ENCODE measurements at places on chromosomes 7 and 10. TPM values are rescaled to one million over a fixed set of nuclear protein-coding genes. Genes with fewer than 3 reads are reported as not detected.
A peak's percentile ranks its signal among the peaks of the same experiment; 100 is the strongest.

Gene NPFFR1
- total RNA-seq = 0.06 TPM

Gene GCK
- 4.9 TPM for total RNA-seq

Gene POLR2J2
- total RNA-seq = 7.9 TPM

Gene COG5
- total RNA-seq = 18.1 TPM

Gene TFPI2
- 10.9 TPM for total RNA-seq

Gene SFXN2
- 20.5 TPM for total RNA-seq

Gene GRM3
- total RNA-seq = 3.4 TPM

Gene PHYHIPL
- 0.48 TPM for total RNA-seq

Gene ABCC2
- 0.42 TPM for total RNA-seq

Gene TUBB8
- 1.5 TPM for total RNA-seq

Gene EPHB6
- total RNA-seq = 19.7 TPM

GRCh38 chr10:70455213-70455630 is 13.7 kb upstream of the NODAL start:
- no peaks in the 10 kb centered on the region for H3K36me3 ChIP-seq
- H3K27ac ChIP-seq = no peak overlapping the region
- H3K4me3 ChIP-seq = no peak overlapping the region
- peaks cover 45% of the 10 kb centered on the region for H3K4me1 ChIP-seq
- peak; percentile 78 for DNase-seq

GRCh38 chr7:77245015-77245755 is 45.6 kb upstream of the FGL2 start:
- H3K4me1 ChIP-seq = no peaks in the 10 kb centered on the region
- H3K27ac ChIP-seq = no peak overlapping the region
- H3K36me3 ChIP-seq = no peaks in the 10 kb centered on the region
- no peak overlapping the region for H3K4me3 ChIP-seq
- H3K27me3 ChIP-seq = no peaks in the 10 kb centered on the region

DNA sequence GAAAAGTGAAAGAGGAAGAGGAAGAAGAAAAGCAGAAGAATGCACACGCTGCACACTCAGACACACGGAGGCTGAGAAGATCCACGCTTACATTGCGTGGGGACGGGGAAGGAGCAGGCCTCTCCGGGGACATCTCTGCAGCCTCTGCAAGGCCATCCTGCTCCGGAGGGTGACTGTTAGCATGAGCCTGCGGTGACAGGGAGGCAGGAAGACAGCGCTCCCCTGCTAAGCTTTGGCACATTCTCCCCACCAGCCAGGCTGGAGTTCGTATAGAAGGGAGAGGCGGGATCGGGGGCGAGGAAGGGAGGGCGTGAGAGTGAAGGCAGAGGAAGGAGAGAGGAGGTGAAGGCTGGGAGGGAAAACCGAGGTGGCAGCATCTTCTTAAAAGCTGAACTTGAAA is 366.0 kb upstream of the SHH start:
- H3K4me3 ChIP-seq = no peak overlapping the region
- H3K27me3 ChIP-seq = no peaks in the 10 kb centered on the region
- no peak overlapping the region for H3K27ac ChIP-seq

- H3K27me3 ChIP-seq = no peaks in the 10 kb centered on the region
- no peak overlapping the region for H3K4me3 ChIP-seq
- no peaks in the 10 kb centered on the region for H3K4me1 ChIP-seq
- no peak for DNase-seq
- H3K27ac ChIP-seq = no peak overlapping the region
These were observed 18.6 kb upstream of the ADRB1 start for GRCh38 chr10:114024876-114025610.

GRCh38 chr10:26621889-26622711 is 75.4 kb upstream of the PDSS1 start:
- no peaks in the 10 kb centered on the region for H3K4me1 ChIP-seq
- H3K36me3 ChIP-seq = no peaks in the 10 kb centered on the region
- no peaks in the 10 kb centered on the region for H3K27me3 ChIP-seq
- H3K4me3 ChIP-seq = peak overlapping the region; percentile 32

DNA sequence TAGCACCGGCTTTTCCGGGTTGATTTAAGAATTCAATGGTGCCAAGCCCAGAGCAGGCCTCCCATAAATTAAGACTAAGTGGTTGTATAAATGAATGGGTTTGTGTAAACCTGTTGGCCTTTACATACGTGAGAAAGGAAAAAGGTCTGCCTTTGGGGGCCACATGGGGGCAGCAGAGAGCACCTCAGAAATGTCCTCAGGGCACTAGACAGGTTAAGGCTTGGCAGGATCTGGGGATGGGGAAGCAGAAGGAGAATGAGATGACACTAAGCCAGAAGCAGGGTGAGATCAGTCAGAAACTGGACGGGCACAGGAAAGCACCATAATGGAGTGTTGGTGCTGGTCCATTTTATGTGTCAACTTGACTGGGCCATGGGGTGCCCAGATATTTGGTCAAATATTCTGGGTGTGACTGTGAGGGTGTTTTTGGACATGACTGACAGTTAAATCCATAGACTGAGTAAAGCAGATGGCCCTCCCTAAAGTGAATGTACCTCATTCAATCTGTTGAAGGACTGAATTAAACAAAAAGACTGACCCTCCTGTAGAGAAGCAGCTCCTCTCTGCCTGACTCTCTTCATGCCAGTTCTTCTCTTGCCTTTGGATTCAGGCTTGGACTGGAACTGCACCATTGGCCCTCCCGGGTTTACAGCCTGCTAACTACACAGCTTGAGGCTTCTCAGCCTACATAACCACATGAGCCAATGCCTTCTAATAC is 58.9 kb downstream of the FRMPD2 start:
- H3K4me3 ChIP-seq = no peak overlapping the region
- no peaks in the 10 kb centered on the region for H3K4me1 ChIP-seq
- no peaks in the 10 kb centered on the region for H3K36me3 ChIP-seq
- no peak overlapping the region for H3K27ac ChIP-seq
- DNase-seq = peak; percentile 34

- H3K36me3 ChIP-seq = no peaks in the 10 kb centered on the region
- no peak overlapping the region for H3K27ac ChIP-seq
- H3K4me3 ChIP-seq = no peak overlapping the region
- peaks cover 2% of the 10 kb centered on the region for H3K4me1 ChIP-seq
These were observed 214.5 kb downstream of the DIP2C start for GRCh38 chr10:474946-475345.

DNA sequence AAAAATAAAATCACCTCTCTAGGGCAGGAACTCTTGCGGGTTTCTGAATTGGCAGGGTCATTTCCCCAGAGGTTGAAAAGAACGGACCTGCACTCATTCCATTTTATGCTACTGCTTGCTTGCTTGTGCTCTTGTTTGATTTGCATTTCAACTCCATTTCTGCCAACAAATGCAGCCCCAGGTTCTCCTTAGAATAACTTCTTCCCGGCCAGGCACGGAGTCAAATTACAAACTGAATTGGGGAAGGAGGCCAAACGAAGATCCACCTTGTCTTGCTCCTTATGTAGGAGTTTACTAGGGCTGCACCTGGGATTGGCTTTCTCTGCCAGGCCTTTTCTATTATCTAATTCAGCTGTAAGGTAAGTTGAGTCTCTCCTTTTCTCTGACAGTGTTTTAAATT is 79.6 kb downstream of the HGF start:
- H3K4me1 ChIP-seq = peaks cover 9% of the 10 kb centered on the region
- no peak overlapping the region for H3K27ac ChIP-seq
- H3K27me3 ChIP-seq = no peaks in the 10 kb centered on the region

DNA sequence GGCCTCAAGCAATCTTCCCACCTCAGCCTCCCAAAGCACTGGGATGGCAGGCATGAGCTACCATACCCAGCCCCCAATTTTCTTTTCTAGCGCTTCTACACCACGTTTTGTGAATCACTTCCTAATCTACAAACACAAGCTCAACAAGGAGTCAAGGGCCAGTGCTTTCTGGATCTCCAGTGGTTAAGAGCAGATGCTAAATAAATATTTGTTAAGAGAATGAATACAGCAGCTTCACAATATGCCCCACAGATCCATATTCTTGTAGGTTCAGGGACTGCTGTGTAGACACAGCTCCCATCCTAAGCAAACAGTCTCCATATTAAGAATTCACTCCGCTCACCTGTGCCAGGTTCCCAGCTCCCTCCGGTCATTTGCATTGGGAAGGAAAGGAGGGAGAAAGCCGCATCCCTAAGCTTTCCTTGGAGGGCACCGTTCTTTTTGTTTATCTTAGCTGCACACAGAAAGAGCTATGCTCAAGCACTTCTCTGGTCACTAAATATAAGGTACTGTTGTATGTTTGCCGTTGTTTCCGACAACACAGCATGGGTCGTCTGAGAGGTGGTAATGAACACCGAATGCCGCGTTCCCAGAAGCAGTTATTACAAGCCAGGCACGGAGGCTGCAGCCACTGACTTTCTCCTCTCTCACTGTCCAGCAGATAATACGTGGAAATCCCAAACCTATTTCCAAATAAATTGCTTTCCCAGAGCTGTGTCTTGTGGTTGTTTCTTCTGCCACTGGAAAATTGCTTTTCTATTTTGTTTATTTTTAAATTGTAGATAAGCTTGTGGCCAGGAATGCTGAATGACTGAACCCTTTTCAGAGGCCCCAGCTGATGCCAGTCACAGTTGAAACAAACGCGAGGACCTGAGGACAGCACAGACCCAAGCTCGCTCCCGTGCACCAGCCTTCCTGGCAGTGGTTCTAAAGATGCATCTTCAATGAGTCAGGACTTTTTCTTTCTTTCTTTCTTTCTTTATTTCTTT is 217.1 kb downstream of the PRPF18 start:
- H3K27me3 ChIP-seq = no peaks in the 10 kb centered on the region
- DNase-seq = no peak
- no peak overlapping the region for H3K27ac ChIP-seq
- H3K4me1 ChIP-seq = peaks cover 1% of the 10 kb centered on the region

DNA sequence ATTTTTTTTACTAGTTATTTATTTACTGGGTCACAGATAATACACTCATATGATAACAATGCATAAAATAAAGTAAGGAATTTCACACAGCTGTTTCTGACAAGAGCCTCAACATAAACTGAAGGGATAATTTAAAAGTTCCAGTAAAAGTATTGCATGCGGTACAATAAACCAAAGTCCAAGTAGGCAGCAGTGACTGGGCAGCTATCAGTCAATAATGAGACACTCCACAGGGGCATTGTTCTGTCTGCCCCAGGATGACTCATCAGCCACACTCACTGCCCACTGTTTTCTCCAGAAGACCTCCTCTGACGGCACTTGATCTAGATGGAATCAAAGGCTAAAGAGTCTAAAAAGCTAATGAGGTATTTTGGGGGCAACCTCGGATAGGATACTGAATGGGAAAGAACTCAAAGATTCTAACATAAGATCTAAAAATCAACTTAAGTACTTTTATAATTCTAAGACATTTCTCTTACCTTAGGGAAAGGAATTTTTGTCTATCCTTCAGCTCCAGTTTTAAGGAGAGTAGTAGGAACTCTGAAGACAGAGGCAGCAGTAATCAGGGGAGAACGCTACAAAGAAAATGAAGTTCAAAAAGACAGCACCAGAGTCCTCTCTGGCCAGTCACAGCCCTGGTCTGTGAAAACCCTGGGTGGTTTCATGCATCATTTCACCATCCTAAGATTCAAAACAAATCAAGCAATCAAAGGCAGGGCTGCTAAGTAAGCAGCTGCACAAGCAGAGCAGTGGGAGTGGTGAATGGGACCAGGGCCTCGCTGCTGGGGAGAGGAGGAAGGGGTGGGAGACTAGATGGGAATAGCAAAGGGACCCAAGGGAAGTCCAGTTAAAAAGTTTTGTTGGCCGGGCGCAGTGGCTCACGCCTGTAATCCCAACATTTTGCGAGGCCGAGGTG is 175.1 kb downstream of the AVL9 start:
- no peaks in the 10 kb centered on the region for H3K36me3 ChIP-seq
- no peak for DNase-seq
- peaks cover 4% of the 10 kb centered on the region for H3K4me1 ChIP-seq
- no peak overlapping the region for H3K4me3 ChIP-seq

- no peak for DNase-seq
- H3K36me3 ChIP-seq = no peaks in the 10 kb centered on the region
- no peaks in the 10 kb centered on the region for H3K27me3 ChIP-seq
These were observed 77.6 kb downstream of the BICC1 start for GRCh38 chr10:58590152-58590840.

DNA sequence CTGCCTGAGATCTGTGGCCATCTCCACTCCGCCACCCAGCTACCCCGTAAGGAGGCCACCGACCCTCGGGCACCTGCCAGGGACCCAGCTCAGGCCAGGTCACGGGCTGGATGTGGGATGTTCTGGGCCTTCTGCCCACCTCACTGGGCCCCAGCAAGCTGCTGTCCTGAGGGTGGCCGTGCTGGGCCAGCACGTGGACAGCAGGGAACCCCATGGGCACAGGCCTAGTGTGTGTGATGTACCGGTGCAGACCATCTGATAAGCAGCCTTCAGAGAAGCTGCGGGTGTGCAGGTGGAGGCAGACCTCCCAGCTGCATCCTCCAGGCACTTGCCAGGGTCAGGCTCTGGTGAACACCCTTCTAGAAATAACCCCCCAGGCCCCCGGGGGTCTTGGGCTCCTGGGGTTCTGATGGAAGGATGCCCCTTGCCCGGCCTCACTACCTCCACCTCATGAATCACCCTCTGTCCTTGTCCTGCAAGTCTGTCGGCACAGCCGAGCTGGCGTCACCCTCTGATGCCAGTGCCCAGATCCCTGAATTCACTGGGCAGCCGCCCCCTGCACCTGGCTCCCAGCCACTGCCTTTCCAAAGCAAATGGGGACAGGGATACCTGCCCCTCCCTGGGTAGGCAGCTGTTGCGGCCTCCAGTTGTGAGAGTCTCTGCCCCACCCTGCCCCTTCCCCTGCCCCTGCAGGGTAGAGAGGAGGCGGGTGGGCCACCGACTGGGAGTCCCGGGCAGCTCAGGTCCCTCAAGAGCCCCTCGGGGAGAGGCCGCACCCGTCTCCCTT is 139.8 kb downstream of the FAM53B start:
- H3K36me3 ChIP-seq = no peaks in the 10 kb centered on the region
- H3K4me3 ChIP-seq = no peak overlapping the region
- H3K27ac ChIP-seq = no peak overlapping the region
- no peaks in the 10 kb centered on the region for H3K4me1 ChIP-seq

GRCh38 chr7:54544527-54545240 is 2.5 kb downstream of the VSTM2A start:
- no peak for DNase-seq
- peaks cover 19% of the 10 kb centered on the region for H3K27me3 ChIP-seq
- H3K36me3 ChIP-seq = no peaks in the 10 kb centered on the region
- no peak overlapping the region for H3K27ac ChIP-seq

GRCh38 chr10:80894797-80895467 is 357.2 kb downstream of the SH2D4B start:
- no peaks in the 10 kb centered on the region for H3K36me3 ChIP-seq
- no peak overlapping the region for H3K27ac ChIP-seq
- H3K27me3 ChIP-seq = peaks cover 43% of the 10 kb centered on the region
- H3K4me3 ChIP-seq = no peak overlapping the region
- peaks cover 9% of the 10 kb centered on the region for H3K4me1 ChIP-seq

DNA sequence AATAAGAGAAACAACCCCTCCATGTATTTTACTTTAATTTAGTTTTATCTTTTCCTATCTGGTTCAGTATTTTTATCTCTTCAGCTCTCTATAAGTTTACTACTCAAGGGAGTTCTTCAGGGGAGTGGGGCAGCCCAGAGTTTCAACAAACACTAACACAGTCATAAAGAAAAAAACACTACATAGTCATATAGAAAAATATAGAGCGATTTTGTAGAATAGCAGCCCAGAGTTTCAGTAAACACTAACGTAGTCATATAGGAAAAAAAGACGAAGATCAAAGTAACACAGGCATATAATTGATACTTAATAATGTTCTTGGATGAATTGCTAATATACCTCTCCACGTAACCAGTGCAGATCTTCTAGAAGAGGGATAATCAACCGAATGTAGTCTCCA is 54.7 kb downstream of the PON1 start:
- H3K27ac ChIP-seq = no peak overlapping the region
- no peaks in the 10 kb centered on the region for H3K36me3 ChIP-seq

Data from H1 (cell line).